ENCODE measurements at places on chromosomes 6 and 20. TPM values are rescaled to one million over a fixed set of nuclear protein-coding genes. Genes with fewer than 3 reads are reported as not detected.

DNA sequence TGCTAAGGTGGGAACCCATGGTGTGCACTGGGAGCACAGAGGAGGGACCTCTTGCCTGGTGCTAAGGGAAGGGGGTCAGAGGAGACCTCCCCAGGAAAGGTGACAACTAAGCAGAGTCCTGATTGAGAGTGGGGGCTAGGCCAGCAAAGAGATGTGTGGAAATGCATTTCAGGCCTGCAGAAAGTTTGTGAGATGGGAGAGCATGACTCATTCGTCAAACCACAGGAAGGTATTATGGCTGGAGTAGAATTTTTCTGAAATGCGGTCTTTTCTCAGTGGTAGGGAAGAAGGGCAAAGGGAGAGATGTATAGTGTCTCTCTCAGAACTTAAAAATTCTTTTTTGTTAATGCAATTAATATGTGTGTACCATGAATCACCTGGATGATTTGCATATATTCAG is 23.6 kb upstream of the EDN1 start:
- no peak for DNase-seq
- no peaks in the 10 kb centered on the region for H3K27me3 ChIP-seq
- no peaks in the 10 kb centered on the region for H3K36me3 ChIP-seq

DNA sequence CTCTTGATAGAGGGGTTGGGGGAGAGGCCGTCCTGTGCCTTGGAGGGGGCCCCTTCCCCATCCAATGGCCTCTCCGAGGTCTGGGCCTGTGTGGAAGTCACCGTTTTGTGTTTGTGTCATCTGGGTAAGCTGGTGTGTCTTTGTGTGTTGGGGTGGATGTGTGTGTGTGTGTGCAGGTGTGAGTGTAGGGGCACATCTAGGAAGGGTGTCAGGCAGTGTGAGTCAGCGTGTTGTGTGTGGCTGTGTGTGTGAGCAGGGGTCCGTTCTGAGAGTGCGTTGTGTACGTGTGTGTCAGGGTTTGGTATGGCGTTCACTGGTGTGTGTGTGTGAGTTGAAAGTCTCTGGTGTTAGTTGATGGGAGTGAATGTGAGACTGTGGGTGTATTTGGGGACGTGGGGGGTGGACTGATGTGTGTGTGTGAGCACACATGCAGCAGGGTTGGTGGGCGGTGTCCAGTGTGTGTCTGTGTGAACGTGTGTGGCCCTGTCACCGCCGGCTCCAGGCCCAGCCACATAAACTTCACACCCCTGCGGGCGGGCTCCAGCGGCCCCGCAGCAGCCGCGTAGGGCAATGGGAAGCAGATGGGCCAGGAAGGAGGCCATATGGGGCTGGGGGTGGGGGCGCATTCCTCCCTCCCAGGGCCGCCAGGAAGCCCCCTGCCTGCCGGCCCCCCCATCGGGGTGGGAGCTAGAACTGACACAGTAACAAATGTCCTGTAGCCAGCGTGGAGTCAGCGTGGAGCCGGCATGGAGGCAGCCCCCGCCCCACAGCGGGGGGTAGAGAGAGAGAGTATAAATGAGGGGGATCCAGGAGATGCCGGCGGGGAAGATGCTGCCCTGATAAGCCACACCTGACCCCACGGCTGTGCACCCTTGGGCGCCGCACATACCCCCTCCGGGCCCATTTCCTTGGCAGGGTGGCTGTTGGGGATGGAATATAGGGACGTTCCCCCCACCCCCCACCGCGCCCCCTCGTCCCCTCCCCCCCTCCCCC is 32.1 kb downstream of the SNAI1 start:
- H3K4me1 ChIP-seq: peaks cover 4% of the 10 kb centered on the region

- H3K4me3 ChIP-seq: no peak overlapping the region
- H3K27me3 ChIP-seq: no peaks in the 10 kb centered on the region
- no peaks in the 10 kb centered on the region for H3K4me1 ChIP-seq
Measured at GRCh38 chr20:2476742-2477615, 6.4 kb upstream of the SNRPB start.

The SLC17A1 gene
- total RNA-seq: not detected

GRCh38 chr6:135493218-135493961 is 4.2 kb downstream of the AHI1 start:
- no peak for DNase-seq
- no peak overlapping the region for H3K4me3 ChIP-seq
- H3K27ac ChIP-seq: no peak overlapping the region
- no peaks in the 10 kb centered on the region for H3K27me3 ChIP-seq
- H3K4me1 ChIP-seq: peaks cover 2% of the 10 kb centered on the region

The PSMB1 gene
- 245 TPM for total RNA-seq

GRCh38 chr20:2688041-2688591 is 4.5 kb upstream of the EBF4 start:
- H3K36me3 ChIP-seq: no peaks in the 10 kb centered on the region
- H3K4me3 ChIP-seq: peak overlapping the region; percentile 37
- no peak overlapping the region for H3K27ac ChIP-seq
- peaks cover 31% of the 10 kb centered on the region for H3K27me3 ChIP-seq
- H3K4me1 ChIP-seq: no peaks in the 10 kb centered on the region

- peaks cover 5% of the 10 kb centered on the region for H3K4me1 ChIP-seq
- H3K36me3 ChIP-seq: no peaks in the 10 kb centered on the region
- H3K27me3 ChIP-seq: no peaks in the 10 kb centered on the region
- no peak for DNase-seq
- H3K4me3 ChIP-seq: no peak overlapping the region
- no peak overlapping the region for H3K27ac ChIP-seq
Measured at GRCh38 chr6:163354761-163355425, 59.6 kb upstream of the QKI start.

DNA sequence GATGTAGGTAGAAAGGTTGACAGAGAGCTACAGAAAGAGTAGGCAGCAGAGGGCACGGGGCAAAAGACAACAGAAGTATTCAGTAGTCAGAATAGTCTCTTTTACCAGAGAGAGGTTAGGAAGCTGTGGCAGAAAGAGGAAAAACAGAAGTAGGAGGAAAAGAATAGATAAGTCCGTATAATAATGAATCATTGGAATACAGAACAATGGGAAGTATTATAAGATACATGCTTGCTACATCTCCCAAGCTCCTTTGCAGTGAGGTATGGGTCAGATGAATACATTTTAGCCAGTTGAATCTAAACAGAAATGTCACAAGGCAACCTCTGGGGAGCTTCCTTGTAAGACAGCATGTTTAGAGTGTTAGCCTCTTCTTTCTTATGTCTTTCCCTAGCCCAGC is 570.5 kb upstream of the CITED2 start:
- H3K27ac ChIP-seq: no peak overlapping the region
- no peak overlapping the region for H3K4me3 ChIP-seq
- DNase-seq: no peak
- H3K36me3 ChIP-seq: peaks cover 18% of the 10 kb centered on the region
- no peaks in the 10 kb centered on the region for H3K27me3 ChIP-seq

The ADGRF4 gene
- not detected for total RNA-seq

The RPN2 gene
- total RNA-seq: 234 TPM

GRCh38 chr6:115838763-115839401 is 221.8 kb downstream of the FRK start:
- peaks cover 4% of the 10 kb centered on the region for H3K36me3 ChIP-seq
- no peaks in the 10 kb centered on the region for H3K4me1 ChIP-seq
- H3K27me3 ChIP-seq: no peaks in the 10 kb centered on the region
- DNase-seq: peak; percentile 62
- no peak overlapping the region for H3K4me3 ChIP-seq

The JPH2 gene
- total RNA-seq: 0.31 TPM

The SEC63 gene
- 86.2 TPM for total RNA-seq

DNA sequence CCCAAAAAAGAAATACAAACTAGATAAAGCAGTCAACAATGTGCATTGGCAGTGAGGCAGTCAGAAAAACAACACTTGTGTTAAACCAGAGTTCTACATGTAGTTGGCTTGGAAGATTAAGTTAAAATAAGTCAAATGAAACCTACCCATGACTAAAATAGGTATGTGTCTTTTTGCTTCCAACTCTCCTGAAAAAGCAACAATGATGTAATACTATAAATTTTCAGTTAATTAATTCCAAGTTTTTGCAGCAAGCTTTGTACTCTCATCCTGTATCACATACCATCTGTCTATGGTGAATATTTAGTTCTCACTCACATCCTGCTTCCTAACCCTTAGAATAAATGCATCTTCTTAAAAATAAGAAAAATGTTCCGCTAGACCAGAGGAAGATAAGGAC is 261.5 kb downstream of the KIF16B start:
- H3K4me1 ChIP-seq: no peaks in the 10 kb centered on the region
- no peak overlapping the region for H3K27ac ChIP-seq
- no peaks in the 10 kb centered on the region for H3K27me3 ChIP-seq
- no peaks in the 10 kb centered on the region for H3K36me3 ChIP-seq
- no peak overlapping the region for H3K4me3 ChIP-seq

DNA sequence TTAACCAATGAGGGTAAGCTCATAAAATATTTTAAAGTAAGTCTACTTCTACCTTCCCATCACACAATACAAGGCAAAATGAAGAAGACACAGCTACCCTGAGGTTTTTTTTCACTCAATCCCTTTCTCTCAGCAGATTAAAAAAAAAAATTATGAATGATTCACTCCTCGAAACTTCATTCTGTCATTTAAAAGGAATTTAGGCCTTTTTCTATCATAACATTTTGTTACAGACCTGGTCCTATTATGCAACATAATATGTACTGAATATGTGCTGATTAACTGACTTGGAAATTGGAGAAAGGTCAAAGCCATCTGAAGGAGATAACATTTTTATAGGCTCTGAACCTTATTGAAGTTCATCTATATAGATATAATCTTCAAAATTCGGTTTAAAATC is 45.5 kb downstream of the PRL start:
- no peak overlapping the region for H3K4me3 ChIP-seq
- no peaks in the 10 kb centered on the region for H3K36me3 ChIP-seq
- H3K27me3 ChIP-seq: no peaks in the 10 kb centered on the region
- H3K27ac ChIP-seq: no peak overlapping the region
- no peak for DNase-seq

DNA sequence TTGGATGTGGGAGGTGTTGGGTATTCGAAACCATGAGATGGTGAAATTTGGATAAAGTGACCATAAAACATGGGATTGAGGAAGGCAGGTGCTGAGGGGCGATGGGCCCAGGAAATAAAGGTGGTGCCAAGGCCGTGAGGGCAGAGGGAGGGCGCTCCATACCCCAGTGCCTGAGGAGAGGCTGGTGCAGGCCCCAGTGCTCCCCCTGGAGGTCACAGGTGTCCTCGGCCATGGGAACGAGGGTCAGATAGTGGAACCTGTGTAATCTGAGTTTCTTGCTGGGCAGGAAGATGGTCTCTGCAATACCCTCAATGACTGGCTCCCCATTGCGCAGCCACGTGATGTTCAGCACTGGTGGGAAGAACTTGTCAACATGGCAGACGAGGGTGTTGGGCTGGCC is 16.2 kb downstream of the HLA-DPB1 start:
- H3K4me3 ChIP-seq: no peak overlapping the region
- no peaks in the 10 kb centered on the region for H3K27me3 ChIP-seq
- no peaks in the 10 kb centered on the region for H3K4me1 ChIP-seq
- H3K27ac ChIP-seq: no peak overlapping the region

The E2F1 gene
- 57.9 TPM for total RNA-seq

- H3K27ac ChIP-seq: no peak overlapping the region
- peak overlapping the region; percentile 56 for H3K4me3 ChIP-seq
- no peaks in the 10 kb centered on the region for H3K27me3 ChIP-seq
- no peaks in the 10 kb centered on the region for H3K36me3 ChIP-seq
Measured at GRCh38 chr20:24658920-24659660, 189.7 kb downstream of the SYNDIG1 start.

The DEFB124 gene
- not detected for total RNA-seq

- no peak within 1 kb of the TSS for H3K27ac ChIP-seq
- peak; percentile 53 for DNase-seq
- peaks cover 45% of the 10 kb centered on the region for H3K27me3 ChIP-seq
- no peaks in the 10 kb centered on the region for H3K36me3 ChIP-seq
Measured at GRCh38 chr20:46308258-46309157, at the start of gene CDH22. Gene CDH22 (minus strand): TSS chr20:46308498. CDS start chr20:46251294, 57,204 bp downstream.

- peaks cover 2% of the 10 kb centered on the region for H3K36me3 ChIP-seq
- no peak for DNase-seq
- H3K27me3 ChIP-seq: no peaks in the 10 kb centered on the region
Measured at GRCh38 chr6:128806261-128806660, 76.7 kb upstream of the LAMA2 start.

DNA sequence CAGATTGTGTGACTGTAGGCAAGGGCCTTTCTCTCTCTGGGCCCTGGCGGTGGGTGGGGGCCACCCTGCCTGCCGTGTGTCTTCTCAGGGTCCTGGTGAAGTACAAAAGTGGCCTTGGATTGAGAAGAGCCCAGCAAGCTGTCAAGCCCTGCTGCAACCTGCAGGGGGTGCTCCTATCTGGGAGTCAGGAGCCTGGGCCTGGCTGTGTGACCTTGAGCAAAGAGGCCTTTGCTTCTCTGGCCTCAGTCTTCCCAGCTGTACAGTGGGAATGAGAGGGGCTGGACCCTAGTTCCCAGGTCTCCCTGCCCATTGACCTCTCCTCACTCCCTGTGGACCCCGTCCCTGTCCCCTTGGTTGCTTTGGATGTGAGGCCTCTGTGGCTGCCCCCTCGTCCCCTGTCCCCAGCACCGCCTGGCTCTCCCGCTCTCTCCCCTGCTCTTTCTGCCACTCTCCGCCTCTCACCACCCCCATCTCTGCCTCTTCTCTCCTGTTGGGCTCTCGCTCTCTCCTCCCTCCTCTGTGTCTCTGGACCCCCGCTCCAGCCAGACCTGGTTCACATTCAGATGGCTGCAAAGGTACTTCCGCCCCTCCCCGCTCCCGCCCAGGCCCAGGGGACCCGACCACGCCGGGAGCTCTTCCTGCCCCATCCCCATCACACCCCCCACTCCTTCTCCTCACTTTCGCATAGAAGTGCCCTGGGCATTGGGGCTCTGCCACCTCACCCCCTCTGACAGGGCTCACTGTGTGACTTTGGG is 46.7 kb downstream of the SRC start:
- H3K27ac ChIP-seq: no peak overlapping the region
- DNase-seq: no peak
- H3K4me1 ChIP-seq: no peaks in the 10 kb centered on the region
- H3K27me3 ChIP-seq: no peaks in the 10 kb centered on the region
- H3K4me3 ChIP-seq: no peak overlapping the region
- H3K36me3 ChIP-seq: peaks cover 22% of the 10 kb centered on the region

The HLA-DQB1 gene
- 39.2 TPM for total RNA-seq

DNA sequence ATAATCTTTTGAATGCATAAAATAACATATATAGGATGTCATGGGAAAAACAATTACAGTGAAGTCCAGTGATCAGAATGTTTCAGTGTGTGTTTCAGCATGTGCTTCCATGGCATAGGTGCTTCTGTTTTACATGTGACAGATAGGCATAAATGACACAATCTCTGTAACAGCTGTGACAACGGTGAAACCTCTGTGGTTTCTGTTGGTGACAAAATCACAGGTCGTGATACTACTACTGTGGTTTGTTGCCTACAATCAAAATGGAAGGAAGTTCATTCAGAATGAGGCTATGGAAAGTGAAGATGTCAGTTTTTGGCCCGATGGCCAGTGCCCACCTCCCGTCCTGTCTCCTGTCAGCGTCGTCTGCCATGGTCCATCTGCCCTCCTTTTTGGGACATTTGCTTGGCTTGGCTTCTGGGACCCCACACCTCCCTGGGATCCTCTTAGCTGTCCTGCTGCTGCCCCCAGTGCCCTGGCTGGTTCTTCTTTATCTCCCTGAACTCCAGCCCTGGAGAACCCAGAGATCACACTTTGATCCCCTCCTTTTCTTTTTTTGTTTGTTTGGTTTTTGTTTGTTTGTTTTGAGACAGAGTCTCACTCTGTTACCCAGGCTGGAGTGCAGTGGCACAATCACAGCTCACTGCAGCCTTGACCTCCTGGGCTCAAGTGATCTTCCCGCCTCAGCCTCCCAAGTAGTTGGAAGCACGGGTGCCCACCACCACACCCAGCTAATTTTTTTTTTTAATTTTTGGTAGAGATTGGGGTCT is 79.3 kb upstream of the NAA20 start:
- no peak overlapping the region for H3K27ac ChIP-seq
- no peaks in the 10 kb centered on the region for H3K36me3 ChIP-seq
- H3K4me1 ChIP-seq: no peaks in the 10 kb centered on the region
- no peak overlapping the region for H3K4me3 ChIP-seq
- no peaks in the 10 kb centered on the region for H3K27me3 ChIP-seq

GRCh38 chr20:47031004-47031403 is 136.4 kb downstream of the EYA2 start:
- no peak overlapping the region for H3K4me3 ChIP-seq
- no peaks in the 10 kb centered on the region for H3K27me3 ChIP-seq
- no peak for DNase-seq
- H3K36me3 ChIP-seq: no peaks in the 10 kb centered on the region

Data from H9 (cell line).